ENCODE measurements at places on chromosomes 6 and 20.

- DNase-seq, result no peak
Measured at GRCh38 chr6:158481690-158482473, 78.0 kb upstream of the TMEM181 start.

GRCh38 chr20:61499859-61500554 lies 247.9 kb downstream of the CDH4 start:
- no peak for DNase-seq

DNA sequence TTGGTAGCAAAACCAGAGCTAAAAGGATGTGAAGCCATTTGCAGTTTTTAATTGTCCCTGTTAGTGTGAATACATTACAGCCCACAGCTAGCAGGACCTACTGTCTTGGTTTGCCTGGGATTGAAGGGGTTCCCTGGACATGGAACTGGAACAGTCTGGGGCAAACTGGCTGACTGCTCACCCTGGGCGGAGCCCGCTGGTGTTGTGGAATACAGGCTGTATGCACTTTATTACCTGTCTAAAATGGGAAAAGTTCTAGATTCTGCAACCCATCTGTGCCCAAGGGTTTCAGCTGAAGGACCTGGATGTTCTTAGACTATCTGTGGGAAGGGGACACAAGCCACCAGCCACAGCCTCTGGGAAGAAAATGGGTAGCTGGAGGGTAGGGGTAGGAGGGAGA lies 12.2 kb upstream of the CDKN1A start:
- no peak for DNase-seq

DNA sequence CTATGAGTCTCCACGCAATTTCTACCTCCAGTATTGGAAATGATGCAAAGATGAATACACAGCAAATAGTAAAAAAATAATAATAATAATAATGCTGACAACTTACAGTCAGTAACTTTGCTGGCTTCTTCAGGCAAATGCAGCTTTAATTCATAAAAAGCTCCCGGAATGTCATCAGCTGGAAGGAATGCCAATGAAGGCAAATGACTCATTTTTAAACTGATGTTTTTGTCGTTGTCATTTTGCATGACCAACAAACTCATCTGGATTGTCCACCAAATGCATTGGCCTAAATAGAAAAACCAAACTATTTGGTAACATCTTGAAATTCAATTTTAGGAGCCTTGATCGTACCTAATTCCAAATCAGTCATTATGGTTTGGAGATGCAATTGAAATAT lies 217.1 kb downstream of the ALDH8A1 start:
- no peak for DNase-seq

GRCh38 chr6:153031335-153031955 lies 28.9 kb upstream of the MTRF1L start:
- DNase-seq, result no peak

- no peak for DNase-seq
Measured at GRCh38 chr20:15320941-15321340, 983.5 kb upstream of the FLRT3 start.

DNA sequence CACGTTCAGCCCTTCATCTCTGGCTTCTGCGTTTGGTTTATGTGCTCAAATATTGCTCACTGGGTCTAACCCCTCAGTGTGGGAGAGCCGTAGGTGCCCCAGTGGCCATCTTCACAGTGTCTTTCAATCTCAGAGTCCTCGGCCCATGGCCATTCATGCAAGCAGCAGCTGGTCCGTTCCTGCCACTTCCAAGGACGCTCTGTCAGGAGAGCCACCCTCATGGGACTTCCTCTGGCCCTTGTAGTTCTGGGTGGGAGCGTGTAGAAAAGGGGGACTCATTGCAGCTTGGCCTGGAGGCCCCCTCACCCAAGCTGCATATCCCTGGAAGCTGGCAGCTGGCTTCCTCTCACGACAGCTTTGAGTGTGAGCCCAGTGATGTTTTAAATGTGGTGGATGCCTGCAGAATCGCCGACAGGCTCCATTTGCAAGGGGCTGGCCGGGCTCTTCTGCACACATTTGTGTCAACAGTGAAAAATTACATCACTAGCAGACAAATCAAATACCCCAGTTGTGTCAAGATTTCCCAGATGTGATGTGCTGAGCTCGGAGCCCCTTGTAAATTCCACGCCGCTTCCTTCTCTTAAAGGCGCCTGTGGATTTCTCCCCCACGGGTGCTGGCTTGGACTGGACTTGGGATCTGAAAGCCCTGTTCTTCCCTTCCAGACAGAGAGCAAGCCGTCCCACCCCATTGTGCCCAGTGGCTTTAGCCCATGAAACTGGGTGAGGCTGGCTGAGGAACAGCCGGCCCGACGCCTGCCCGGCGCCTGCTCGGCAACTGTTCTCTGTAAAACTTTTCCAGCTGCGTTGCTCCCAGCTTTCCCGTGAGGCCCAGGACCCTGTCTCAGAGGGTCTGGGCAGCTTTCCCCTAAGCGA lies 360.1 kb downstream of the TAF4 start:
- no peak for DNase-seq

DNA sequence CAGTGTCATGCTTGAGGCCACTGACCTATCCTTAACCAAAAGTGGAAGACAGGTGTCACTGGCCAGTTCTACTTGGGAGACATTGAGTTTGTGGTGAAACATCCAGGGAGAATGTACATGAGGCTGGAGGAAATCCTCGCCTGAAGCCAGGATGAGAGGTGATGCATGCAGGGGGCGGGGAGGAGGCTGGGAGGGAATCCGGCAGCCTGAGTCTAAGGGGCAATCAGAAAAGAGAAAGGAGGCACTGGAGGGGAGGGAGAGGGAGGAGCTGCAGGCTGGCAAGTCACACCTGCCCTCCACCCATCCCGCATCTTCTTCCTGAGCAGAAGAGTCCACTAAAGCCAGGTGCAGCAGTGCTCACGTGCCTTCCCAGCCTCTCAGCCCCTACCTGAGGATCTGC lies 14.9 kb upstream of the DDO start:
- DNase-seq, result no peak

DNA sequence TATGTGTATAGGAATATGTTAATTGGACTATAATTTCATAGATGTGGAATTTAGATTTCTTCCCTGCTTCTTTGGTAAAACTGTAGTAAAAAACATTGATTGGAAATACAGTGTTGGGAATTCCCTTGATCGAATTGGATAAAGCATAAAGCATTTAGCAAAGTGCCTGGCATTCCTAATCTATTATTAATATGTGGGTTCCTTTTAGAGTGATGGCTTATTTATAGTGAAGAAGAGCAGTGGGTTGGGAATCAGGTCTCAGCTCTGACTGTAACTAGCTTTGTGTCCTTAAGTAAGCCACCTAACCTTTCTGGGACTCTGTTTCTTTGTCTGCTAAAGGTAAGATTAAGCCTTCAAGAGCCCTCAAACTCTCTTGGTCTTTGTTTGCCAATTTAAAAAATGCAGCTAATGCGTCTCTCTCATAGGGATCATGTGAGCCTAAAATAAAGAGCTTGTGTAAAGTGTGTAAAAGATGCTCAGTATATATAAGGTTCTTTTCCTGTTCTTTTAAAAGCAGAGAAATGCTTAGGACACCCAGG lies 53.3 kb downstream of the KCNS1 start:
- no peak for DNase-seq

DNA sequence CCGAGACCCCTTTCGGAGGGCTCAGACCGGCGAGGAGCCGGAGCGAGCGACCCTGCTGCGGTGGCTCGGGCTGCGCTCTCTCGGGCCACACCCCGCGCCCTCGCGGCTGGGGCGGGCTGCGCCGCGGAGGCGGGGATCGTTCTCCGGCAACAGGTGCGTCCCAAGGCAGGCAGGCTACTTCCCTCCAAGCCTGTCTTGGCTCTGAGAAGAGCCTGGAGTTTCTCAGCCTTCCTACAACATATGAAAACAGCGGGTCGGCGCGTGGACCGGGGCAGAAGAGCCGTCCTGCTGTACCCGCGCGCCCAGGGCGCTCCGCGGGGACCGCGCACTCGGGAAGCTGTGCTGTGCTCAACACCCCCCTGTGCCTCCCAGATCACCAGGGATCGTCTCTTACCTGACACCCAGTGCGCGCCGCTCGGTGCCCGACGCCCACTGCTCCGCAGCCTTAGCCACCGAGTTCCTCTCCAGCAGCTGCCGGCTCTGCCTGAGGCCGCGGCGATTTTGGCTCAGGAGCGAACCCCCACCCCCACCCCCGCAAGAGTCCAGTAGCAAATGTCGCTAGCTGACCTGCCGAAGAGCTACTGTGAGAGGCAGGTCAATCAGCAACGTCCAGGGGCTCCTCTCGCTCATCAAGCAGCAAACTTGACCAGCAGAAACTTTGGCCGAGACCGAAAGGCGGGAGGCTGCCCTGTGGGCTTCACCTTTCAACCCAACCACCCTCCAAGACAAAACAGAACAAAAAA lies 3.7 kb upstream of the OLIG3 start:
- DNase-seq, result no peak

- no peak for DNase-seq
Measured at GRCh38 chr20:38805958-38806854, 709 bp downstream of the PPP1R16B start.

DNA sequence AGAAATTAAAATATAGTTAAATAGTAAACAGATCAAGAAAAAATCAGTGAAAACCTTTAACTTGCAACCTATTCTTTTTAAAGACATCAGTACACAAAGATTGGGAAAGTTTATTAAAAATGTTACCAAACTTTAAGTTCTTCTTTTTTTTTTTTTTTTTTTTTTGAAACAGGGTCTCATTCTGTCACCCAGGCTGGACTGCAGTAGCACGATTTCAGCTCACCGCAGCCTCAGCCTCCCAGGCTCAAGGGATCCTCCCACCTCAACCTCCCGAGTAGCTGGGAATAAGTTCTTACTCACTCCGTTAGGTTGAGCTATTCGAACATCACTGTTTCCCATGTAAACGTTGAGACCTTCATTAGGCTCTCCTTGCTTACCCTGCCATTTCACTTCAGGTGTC lies 5.6 kb downstream of the MAP3K5 start:
- DNase-seq, result no peak

- DNase-seq, result no peak
Measured at GRCh38 chr20:16215041-16215440, 358.2 kb downstream of the KIF16B start.

- DNase-seq, result no peak
Measured at GRCh38 chr6:129350278-129350677, 359.7 kb downstream of the ARHGAP18 start.

DNA sequence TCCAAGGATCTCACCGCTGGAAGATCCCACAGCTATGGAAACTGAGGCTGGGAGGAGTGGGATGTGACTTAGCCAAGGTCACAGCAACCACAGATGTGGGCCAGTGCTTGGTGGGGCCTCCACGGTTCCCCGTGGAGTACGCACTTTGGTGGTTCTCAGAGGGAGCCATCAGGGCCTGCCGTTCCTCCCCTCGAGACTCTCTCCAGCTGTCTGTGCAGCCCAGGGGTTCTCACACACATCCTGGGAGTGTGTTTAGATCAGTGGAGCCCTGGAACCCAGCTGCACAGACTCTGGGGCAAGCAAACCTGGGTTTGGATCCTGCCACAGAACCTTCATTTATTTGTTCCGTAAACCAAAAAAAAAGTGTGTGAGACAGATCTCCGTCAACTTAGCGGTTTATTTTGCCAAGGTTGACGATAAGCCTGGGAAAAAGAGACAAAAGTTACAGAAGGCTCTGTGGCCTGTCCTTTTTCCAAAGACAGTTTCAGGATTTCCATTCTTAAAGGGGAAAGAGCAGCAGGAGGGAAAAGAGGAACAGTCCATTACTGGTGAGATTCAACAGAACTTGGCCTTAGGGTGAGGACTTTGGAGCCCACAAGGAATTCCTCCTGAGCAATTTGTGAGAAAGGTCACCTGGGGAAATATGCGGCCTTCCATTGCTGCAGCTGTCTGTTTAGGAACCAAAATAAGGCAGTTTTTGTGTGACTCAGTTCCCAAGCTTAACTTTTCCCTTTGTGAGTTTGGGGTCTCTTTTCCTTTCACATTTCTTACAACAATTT lies 13.6 kb upstream of the MYMX start:
- no peak for DNase-seq

DNA sequence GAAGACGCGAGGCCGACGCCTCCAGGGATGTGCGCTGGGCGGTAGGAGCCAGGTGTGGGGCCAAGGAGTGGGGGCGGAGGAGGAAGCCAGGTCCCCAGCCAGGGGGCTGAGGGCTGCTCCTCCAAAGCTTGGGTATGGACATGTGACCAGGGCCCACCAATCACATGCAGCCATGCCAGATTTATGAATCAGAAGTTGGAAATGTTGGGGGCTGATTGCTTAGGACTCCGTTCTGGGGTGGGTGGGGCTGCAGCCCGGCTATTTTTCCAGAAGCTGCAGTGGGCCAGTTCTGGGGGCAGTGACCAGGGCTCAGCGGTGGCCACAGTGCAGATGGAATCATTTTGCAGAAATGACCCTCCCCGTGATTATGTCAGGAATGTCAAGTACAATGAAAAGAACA lies 96.0 kb downstream of the CEBPB start:
- no peak for DNase-seq

GRCh38 chr6:31711233-31711632 lies 3.9 kb upstream of the LY6G6D start:
- no peak for DNase-seq

DNA sequence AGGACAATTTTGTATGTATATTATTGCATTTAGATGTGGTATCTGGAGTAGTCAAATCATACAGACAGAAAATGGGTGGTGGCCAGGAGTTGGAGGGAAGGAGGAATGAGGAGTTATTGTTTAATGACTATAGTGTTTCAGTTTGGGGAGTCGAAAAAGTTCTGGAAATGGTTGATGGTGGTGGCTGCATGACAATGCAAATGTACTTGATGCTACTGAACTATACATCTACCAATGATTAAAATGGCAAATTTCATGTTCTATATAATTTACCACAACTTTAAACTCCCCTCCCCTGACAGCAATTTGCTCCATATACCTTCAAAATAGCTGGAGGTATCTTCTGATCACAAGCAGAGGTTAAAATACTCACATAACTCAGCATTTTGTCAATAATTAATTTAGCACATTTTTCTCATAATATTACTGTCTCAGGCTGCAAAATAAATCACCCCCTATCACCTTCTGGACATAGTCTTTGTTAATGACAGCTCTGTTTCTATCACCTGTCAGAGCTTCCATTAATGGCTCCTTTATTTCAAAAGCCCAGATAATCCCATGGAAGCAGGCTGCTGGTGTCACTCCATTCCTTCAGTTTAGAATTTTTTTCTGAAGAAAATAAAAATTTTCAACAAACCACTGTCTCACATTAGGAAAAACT lies 25.7 kb upstream of the RHAG start:
- no peak for DNase-seq

- DNase-seq, result no peak
Measured at GRCh38 chr6:118896339-118897136, 2.6 kb downstream of the ASF1A start.

- DNase-seq, result no peak
Measured at GRCh38 chr20:38108438-38108985, 56.6 kb downstream of the TGM2 start.

GRCh38 chr6:44650495-44650894 lies 263.0 kb downstream of the CDC5L start:
- DNase-seq, result no peak

GRCh38 chr20:44918342-44918741 lies 8.5 kb downstream of the PABPC1L start:
- DNase-seq, result no peak

GRCh38 chr20:43968341-43969000 lies 53.8 kb downstream of the TOX2 start:
- DNase-seq, result no peak

- no peak for DNase-seq
Measured at GRCh38 chr20:23358563-23358906, 3.4 kb upstream of the GZF1 start.
